Esophagus squamous epithelium (tissue), 5 donors: ENCODE measurements at places on chromosomes 7 and 10.
A peak's percentile ranks its signal among the peaks of the same experiment; 100 is the strongest.

DNA sequence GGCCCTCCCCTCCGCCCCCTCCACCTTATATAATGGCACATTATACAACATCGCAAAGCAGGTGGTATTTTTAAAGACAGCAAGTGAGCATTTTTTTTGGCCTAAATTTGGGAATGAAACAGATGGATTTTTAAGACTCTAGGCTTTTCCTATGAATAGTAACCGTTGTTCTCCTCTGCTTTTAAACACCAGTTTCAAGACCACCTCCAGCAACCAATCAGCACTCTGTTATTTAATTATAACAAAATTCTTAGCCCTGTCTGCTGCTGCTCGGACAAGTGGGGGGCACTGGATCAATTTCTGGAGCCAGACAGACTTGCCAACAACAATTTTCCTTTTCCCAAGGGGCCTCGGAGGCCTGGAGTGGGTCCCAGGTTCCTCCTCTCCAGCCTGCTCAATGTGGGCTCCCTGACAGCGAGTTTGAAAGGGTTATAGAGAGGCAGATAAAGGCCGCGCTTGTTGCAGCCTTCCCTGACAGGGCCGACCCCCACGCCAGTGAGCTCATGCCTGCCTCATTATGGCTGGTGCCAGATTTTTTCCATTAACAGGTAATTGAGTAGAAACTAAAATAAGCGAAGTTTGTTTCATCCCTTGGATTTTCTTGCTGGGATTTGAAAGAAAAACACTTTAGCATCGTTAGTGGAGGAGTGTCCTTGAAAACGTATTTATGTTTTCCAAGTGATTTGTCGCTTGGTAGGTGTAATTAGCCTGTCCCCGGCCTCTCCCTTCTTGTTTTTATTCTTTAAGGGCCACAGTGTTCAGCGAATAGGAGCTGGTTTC, 227.3 kb downstream of the TCF7L2 start:
- DNase-seq, result no peak

DNA sequence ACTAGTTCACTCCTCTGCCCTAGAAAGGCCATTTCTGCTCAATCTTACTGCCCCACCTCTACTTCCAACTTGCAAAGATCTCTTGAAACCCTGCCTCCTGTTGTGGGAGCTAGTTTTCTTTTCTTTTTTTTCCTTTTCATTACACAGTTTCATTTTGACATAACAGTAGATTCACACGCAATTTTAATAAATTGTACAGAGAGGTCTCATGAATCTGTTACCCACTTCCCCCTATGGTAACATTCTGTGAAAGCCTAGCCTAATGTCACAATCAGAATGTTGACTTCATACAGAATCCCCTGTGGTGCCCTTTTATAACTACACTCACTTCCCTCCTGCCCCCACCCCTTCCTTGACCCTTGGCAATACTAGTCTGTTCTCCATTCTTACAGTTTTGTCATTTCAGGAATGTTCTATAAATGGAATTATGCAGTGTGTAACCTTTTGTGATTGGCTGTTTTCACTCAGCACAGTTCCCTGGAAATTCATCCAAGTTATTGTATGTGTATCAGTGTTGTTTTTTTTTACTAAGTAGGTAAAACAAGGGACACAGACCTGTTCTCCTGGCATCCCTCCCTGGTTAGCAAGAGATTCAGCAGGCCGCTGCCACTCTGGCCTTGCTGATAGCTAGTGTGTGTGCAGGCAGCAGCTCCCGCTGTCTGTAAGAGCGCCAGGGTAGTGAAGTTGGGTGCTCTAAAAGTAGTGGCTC, 21.5 kb downstream of the CHST3 start:
- no peak for DNase-seq

- peak; percentile 36 for DNase-seq
Observed at GRCh38 chr10:119165171-119166117, at the start of gene SFXN4. Gene SFXN4, minus strand, starts transcription at chr10:119165714. Its CDS starts 67 bp downstream, at chr10:119165647.

- DNase-seq, result no peak
Observed at GRCh38 chr7:17041324-17041723, 159.5 kb upstream of the AGR3 start.

- no peak for DNase-seq
Observed at GRCh38 chr7:3164380-3164792, 120.7 kb upstream of the CARD11 start.

GRCh38 chr7:33503014-33503413, 373.6 kb downstream of the BBS9 start:
- no peak for DNase-seq

GRCh38 chr10:100634034-100634433, 98.3 kb downstream of the HIF1AN start:
- DNase-seq, result no peak

DNA sequence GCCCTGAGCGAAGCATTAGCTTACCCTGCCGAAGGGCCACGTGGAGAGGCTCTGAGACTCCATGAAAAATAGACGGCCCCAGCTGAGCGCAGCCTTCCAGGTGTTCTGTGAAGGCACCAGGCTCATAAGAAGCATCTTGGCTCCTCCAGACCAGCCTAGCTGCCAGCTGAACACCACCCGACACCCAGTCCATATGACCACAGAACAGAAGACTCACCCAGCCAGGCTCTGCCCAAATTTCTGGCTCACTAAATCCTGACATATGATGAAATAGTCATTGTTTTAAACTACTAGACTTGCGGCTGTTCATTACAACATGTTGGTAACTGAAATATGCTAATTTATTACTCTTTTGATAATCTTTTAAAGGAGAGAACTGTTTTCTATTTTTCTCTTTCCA, 99.5 kb upstream of the ABI1 start:
- DNase-seq, result no peak

DNA sequence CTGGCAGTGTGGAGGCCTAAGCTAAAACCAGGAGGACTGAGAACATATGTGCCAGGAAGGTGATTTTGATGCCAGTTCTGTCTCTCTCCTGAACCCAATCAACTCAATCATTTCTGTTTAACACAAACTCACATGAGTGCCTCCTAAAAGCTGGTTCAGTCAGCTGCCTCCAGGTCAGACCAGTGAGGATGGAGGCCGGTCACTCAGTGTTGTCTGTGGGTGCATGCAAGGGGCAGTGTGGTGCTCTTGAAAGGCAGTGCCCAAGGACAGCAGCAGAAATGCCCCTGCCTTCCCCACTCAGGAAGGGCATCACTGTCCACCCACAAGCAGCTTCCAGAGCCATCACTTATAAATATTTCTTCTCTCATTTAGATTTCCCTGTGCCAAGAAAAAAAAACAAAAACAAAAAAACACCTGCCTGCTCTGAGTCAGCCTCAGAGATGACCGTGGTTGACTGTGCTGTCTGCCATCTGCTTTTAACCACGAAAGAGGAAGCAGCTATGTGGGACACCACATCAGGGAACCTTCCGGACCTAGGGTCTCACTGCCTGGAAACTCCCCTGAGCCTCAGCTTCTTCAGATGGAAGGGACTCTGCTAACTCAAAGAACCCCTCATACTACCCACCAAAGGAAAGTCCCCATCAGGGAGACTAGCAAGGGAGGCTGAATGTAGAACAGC, 39.1 kb downstream of the VOPP1 start:
- no peak for DNase-seq

GRCh38 chr7:151936207-151936606, 20.0 kb upstream of the GALNTL5 start:
- DNase-seq, result no peak

DNA sequence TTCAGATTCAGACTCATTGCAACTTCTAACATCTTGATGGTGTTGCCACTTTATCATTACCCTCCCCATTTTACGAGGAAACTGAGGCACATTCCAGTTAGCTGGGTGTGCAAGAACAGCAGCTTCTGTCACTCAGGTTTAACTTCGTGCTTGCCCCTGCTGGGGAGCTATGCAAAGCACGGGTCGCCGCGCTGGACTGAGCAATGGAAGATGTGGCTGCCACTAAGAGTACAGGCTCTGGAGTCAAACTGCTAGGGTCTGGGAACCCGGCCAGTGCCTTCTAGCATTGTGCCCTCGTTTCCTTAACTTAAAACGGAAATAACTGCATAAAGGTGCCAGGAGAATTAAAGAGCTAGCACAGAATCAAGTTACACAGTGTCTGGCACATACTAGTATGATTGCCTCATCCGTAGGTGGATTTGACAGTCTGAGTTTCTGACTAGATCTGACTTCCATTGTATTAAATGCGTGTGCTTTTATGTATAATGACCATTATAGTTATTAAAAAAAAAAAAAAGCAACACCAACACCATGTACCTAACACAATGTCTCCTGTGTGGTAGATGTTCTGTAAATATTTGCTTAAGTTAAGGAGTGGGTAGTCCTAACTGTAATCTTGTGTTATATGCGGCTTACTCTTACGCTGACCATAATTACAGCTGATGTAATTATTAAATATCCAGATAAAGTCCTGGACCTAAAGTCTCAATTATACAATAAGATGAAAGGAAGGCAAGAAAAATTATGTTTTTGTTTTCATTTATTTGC, 842 bp downstream of the ZNF22 start:
- DNase-seq, result no peak

GRCh38 chr7:157577061-157577460, 240.3 kb downstream of the DNAJB6 start:
- DNase-seq, result no peak

- no peak for DNase-seq
Observed at GRCh38 chr7:2000153-2000687, 232.5 kb downstream of the MAD1L1 start.

GRCh38 chr10:47326306-47326926, 4.2 kb downstream of the GDF2 start:
- no peak for DNase-seq

DNA sequence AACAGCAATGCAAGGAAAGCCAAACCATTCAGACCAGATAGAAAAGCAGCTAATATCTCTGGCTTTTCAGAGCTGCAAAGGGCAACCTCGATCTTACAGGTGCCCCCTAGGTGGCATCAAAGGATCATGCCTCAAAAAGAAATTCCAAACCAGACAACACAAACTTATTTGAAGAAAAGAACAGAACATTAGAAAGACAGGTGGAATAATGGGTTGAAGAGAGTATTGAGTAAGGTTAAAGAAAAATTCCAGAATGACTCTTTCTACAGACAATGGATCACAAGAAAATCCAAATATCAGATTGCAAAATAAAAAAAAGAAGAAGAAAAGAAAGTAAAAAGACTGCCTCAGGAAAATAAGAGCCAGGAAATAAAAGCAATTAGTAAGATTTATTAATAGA, 213.7 kb downstream of the ELMO1 start:
- DNase-seq, result no peak

DNA sequence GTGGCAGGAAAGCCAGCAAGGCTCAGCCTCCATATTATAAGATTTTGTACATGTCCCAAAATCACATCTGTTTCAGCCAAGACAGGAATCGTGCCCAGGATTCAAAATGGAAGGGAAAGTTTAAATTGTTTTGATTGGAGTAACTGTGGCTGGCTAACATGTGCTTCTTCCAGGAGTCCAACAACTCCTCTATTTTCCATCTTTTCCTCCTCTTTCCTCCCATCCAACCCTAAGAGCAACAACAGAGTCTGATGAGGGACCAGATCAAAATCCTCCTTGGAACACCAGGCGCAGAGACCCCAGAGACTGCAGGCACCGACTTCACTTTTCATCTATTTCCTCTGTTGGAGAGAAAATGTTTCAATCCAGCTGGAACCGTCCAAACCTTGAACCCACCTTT, 36.0 kb upstream of the SVIL start:
- no peak for DNase-seq

DNA sequence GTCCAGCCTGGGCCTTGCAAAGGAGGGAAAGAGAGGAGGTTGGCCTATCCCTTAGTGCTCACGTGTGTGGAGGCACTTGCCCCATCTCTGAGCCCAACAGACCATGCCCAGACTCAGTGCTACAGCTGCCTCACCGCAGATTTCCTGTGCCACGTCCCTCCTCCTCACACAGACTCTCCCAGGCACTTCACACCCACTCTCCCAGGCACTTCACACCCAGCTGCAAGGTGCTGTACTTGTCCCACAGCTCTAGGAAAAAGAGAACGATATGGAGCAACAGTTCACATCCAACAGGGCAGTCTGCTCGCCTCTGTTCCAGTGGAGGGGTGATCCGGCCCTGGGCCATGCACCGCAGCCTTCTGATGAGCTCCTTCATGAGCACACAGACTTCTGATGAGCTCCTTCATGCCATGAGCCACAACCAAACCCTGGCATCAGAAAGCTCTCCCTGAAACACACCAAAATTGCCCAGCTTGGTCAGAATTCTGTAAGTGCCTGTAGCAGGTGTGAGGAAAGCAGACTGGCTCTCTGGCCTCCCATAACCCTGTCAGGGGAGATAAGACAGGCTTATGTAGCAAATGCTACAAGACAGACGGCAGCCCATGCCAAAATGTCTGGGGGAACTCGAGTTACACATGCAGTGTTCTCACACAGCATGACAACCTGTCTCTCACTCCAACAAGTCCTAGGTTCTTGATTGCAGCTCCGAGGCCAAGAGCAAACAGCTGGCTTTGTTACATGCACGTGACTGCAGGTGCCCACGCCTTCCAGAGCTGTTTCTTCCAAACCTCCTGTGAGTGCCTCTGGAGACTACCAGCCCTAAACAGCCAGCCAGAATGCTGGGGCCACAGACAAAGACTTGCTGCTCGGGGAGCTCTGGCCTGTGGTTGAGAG, 348.5 kb downstream of the GRID1 start:
- DNase-seq, result no peak

- DNase-seq, result no peak
Observed at GRCh38 chr10:43110338-43111071, 27.7 kb upstream of the CSGALNACT2 start.

DNA sequence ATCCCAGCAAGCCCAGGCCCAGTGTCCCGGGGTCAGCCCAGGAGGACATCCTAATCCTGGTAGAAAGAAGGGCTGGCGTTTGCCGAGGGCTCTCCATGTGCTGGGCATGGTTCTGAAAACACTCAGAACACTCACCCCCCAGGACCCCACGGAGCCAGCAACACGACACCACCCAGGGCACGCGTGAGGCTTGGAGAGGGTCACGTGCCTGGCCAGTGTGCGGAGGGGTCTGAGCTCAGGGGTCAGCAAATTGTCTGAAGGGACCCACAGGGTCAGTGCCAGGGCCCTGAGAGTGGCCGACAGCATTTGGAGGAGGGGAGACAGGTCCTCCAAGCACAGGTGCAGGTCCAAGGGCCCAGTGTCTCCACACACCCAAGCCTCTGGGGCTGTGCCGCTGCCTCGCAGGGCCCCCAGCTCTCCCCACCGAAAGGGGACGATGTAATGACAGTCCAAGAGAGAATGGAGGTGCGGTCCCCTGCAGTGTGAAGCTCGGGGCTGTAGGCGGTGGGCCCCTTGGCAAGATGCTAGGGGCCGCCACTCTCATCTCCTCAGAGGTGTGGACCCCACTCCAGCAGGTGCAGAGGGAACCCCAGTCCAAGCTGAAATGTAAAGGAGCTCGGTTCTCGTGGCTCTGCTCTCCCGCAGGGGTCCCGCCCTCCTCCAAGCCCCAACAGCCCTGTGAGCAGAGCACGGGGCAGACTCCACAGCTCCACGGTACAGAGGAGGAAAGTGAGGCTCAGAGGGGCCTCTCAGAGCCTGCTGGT, 7.8 kb downstream of the FOXL3 start:
- no peak for DNase-seq

GRCh38 chr7:25777969-25778708, 373.9 kb upstream of the NFE2L3 start:
- no peak for DNase-seq

GRCh38 chr7:99111591-99111990, 32.3 kb downstream of the SMURF1 start:
- no peak for DNase-seq
